HepG2 (cell line): ENCODE measurements at places on chromosomes 2 and 18. TPM values are rescaled to one million over a fixed set of nuclear protein-coding genes. Genes with fewer than 3 reads are reported as not detected.

The HOXD8 gene
- not detected in 2 replicates for polyA plus RNA-seq

The IL37 gene
- polyA plus RNA-seq: 0.16 TPM in 1 of 2 replicates, not detected in the other

The TFCP2L1 gene
- polyA plus RNA-seq: under 0.01 and 0.01 TPM in 2 replicates

- no peak for DNase-seq
These were observed 25.1 kb downstream of the ANO7 start for GRCh38 chr2:241213567-241213966.

- no peak for DNase-seq
These were observed 262.2 kb upstream of the ZNF521 start for GRCh38 chr18:25614168-25614567.
